ENCODE measurements at places on chromosomes 12 and 14. TPM values are rescaled to one million over a fixed set of nuclear protein-coding genes. Genes with fewer than 3 reads are reported as not detected.

- peak; percentile 4 for DNase-seq
Observed at GRCh38 chr14:59630288-59630963, 53.8 kb upstream of the CCDC175 start.

- DNase-seq: no peak
Observed at GRCh38 chr12:124326871-124327270, 32.0 kb downstream of the RFLNA start.

The TAS2R43 gene
- polyA plus RNA-seq: not detected

The MIP gene
- 0.06 TPM for polyA plus RNA-seq

GRCh38 chr12:62813031-62813829 is 121.7 kb downstream of the PPM1H start:
- peak; percentile 40 for DNase-seq

The IFNG-AS1 gene
- not detected for polyA plus RNA-seq

The CLECL1 gene
- not detected for polyA plus RNA-seq

The TTC9 gene
- polyA plus RNA-seq: 5.2 TPM

DNA sequence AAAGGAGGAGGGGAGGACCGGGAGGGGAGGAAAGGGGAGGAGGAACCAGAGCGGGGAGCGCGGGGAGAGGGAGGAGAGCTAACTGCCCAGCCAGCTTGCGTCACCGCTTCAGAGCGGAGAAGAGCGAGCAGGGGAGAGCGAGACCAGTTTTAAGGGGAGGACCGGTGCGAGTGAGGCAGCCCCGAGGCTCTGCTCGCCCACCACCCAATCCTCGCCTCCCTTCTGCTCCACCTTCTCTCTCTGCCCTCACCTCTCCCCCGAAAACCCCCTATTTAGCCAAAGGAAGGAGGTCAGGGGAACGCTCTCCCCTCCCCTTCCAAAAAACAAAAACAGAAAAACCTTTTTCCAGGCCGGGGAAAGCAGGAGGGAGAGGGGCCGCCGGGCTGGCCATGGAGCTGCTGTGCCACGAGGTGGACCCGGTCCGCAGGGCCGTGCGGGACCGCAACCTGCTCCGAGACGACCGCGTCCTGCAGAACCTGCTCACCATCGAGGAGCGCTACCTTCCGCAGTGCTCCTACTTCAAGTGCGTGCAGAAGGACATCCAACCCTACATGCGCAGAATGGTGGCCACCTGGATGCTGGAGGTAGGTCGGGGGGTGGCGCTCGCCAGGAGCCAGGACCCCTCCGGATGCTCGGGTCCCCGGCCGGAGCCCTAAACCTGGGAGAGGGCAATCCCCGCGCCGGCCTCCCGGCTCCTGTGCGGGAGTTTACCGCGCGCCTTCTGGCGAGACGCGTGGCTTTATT is at the start of gene CCND2:
Gene CCND2, plus strand, starts transcription at position 111 of the 744 bp plus-strand sequence. Its CDS starts 279 bp downstream, at position 390.
- DNase-seq: peak; percentile 89

The C12orf42 gene
- not detected for polyA plus RNA-seq
